ENCODE measurements at places on chromosomes 7 and 10.

DNA sequence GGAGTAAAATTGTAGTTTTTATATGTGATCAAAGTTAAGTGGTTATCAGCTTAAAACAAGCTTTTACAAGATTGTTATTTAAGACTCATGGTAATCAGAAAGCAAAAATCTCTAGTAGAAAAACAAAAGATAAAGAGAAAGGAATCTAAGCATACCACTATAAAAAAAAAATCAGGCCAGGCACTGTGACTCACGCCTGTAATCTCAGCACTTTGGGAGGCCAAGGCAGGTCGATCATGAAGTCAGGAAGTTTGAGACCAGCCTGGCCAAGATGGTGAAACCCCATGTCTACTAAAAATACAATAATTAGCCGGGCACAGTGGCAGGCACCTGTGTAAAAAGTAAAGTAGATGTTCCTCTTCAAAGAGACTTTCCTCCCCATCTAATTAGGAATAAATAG, 265.9 kb upstream of the NRP1 start:
- DNase-seq, result no peak

DNA sequence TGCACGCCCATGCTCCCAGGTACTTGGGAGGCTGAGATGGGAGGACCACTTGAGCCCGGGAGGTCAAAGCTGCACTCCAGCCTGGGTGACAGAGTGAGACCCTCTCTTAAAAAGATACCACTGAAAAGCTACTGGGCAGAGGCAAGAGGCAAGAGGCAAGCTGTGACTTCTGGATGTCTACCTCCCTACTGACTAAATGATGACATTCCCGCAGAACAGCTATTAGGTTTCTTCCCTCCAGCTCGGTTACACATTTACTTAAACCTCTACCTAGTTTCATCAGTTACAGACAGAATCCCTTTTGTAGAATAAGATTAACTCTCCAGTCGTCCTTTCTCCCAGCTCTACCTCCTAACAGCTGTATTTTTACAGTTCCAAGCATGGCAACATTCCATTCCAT, 21.2 kb downstream of the RHEB start:
- no peak for DNase-seq

DNA sequence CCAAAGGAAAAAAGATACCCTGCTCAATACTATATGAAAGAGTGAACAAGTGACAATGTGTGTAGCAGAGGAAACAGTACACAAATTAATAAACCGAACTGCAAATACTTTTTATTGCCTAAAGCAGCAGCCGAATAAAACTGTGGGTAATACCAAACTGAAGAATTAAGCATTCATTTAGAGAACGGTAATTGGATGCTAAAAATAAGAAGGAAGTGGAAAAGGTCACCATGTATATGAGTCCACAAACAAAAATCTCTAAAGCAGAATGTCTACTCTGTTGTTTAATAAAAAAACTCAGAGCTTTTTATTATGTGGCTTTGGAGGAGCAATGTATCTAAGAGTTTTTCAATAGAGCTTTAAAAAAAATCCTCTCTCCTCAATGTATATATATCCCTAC, 87.9 kb downstream of the ETV1 start:
- DNase-seq, result no peak

GRCh38 chr10:44949127-44949802, 10.3 kb upstream of the RASSF4 start:
- DNase-seq, result no peak

GRCh38 chr10:100732241-100732596, 13.2 kb upstream of the PAX2 start:
- DNase-seq, result no peak

DNA sequence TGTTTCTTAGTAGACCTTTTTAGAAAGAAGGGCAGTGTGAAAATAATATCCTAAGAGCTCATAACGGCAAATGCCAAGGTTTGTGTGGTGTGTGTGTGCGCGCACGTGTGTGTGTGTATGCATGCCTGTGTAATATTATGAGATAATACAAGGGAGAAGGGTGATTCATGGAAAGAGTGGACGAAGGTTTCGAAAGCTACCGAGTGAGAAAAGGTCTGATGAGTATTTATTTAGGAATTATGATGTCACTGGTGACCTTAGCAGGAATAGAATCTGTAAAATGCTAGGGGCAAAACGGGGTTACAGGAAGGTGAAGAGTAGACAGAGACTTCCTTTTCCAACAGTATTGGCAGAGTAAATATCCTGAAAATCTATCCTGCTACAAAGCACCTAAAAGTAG, 107.3 kb downstream of the AHR start:
- no peak for DNase-seq

DNA sequence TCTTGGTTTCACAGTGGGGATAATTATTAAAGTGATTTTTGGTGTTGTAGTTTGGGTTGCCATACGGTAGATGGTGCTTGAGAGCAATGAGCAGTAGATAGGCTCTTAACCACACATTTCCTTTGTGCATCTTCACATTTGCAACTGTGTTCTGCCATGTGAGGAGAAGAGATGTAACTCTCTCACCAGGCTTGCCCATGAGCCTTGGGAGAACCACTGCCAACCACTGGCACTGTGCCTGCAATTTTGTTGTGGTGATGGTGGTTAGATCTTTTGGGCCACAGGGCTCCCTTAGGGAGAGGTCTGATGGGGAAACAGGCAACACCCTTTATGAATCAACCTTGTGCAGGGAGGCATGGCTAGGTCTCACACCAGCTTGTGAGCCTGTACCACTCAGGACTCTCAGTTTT, 204.3 kb downstream of the CCDC7 start:
- DNase-seq, result no peak

DNA sequence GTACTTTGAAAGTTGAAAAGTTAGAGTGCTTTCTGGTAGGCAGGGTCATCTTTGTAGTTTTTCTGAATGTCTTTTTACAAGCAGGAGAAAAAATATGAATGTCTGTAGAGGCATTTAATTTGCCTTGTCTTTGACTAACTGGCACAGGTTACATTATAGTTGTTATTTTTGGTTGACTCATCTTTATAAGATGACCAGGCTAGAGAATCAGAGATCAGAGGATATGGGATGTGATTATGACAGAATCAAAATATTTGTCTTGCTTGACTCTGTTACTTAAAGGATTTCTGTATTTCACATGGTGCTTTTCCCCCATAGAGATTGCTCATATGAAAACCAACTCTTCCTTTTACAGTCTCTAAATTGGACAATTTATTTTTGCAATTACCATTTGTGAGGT, 2.4 kb downstream of the ZMYND11 start:
- no peak for DNase-seq

GRCh38 chr7:451255-452225, 68.1 kb downstream of the PDGFA start:
- no peak for DNase-seq

GRCh38 chr10:99172128-99172738, 63.4 kb downstream of the HPSE2 start:
- peak; percentile 29 for DNase-seq

- no peak for DNase-seq
Measured at GRCh38 chr7:231030-231857, 38.9 kb downstream of the FAM20C start.

DNA sequence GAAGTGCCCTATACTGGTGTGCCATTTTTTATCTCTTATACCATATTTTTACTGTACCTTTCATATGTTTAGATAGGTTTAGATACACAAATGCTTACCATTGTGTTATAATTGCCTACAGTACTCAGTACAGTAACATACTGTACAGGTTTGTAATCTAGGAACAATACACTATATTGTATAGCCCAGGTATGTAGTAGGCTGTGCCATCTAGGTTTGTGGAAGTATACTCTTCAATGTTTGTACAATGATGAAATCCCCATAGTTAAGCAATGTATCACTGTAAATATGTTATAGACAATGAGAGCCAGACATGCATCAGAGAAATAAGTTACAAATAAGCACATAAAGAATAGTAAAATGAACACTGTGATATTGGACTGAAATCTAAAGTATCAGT, 109.1 kb downstream of the IQUB start:
- DNase-seq, result no peak

- DNase-seq, result peak; percentile 23
Measured at GRCh38 chr10:93392121-93392520, 90.0 kb downstream of the MYOF start.

DNA sequence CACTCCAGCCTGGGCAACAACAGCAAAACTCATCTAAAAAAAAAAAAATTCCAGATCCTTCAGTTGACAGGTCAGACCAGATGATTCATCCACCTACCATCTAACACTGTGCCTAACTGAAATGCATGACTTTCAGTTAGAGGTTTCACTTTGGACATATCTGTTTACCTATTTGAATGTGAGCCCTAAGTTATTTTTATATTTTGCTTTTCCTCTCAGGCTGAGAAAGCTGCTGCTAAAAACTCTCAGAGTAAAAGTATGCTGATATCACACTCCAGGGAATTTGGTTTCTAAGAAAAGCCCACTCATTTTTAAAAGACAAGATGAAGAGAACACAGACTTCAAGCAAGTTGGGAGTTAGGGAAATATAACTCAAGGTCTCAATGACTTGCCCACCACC, 126.0 kb downstream of the SGMS1 start:
- no peak for DNase-seq

- DNase-seq, result no peak
Measured at GRCh38 chr10:68955355-68955831, 577 bp upstream of the DDX21 start.

DNA sequence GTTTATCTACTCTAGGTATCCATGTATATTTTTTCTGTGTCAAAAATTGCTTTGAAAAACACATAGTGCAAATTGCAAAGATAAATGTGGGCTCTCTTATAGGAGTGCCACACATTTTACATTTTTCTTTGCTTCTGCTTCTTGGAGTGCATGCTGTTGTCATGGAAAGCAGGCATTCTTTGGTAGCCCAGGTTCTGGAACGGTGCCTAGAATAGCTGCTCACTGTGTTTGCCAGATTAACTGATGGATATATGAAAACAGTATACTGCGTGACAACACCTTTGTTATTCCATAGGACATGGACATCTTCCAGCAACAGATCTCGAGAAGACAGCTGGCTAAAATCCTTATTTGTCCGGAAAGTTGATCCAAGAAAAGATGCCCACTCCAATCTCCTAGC, 13.4 kb downstream of the NIPSNAP2 start:
- peak; percentile 90 for DNase-seq

- DNase-seq, result no peak
Measured at GRCh38 chr10:6409971-6410643, 170.0 kb downstream of the PRKCQ start.

DNA sequence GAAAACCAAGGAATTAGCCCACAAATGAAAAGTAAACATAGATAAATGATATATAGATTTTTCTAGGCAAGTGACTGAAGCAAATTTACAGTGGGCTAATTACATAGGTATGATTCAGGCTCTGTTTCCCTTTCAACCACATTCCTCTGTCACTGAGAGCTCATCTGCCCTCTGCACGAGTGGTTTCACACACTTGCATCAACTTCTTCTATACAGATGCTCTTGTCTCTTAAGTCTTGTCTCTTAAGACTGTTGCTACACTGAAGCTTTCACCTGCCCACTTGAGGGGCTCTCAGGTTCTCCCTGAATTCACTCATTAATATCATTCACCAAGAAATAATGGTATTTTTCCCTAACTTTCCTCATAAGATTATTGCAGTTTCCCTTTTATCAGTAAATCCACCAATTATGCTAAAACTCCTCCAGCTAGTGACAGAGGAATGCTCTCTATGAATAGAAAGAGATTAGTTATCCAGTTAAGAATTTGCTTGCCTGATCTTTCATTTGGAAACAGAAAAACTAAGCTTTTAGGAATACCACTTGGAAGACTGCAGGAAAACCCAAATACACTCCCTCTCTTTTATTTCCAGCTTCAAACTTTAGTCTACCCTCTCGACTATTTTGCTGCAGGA, 95.7 kb downstream of the ELAPOR2 start:
- DNase-seq, result no peak
